Right lung (tissue), 10 donors: ENCODE measurements at places on chromosomes 2 and 18. TPM values are rescaled to one million over a fixed set of nuclear protein-coding genes. Genes with fewer than 3 reads are reported as not detected.

Gene CNTNAP5
- polyA plus RNA-seq = not detected

- DNase-seq = no peak
These were observed 101.2 kb downstream of the KCTD18 start for GRCh38 chr2:200408428-200409316.

DNA sequence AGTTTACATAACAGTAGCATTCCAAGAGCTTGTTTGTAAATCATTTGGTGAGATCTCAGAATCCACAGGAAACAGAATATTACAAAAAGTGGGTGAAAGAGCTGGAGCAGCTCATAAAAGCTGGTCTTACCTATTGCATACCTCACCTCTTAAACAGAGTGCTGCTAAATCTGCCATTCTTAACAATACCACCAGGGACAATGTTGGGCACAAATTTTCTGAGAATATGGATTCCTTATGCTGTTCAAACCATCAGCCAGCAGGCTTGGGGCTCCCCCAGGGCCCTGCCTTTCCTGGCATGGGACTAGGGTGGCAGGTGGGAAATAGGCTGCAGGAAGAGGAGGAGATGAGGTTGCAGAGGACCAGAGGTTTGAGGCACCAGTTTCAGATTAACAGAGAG lies 55.6 kb downstream of the TGFA start:
- DNase-seq = no peak

- DNase-seq = no peak
These were observed 15.7 kb downstream of the ERMN start for GRCh38 chr2:157309878-157310277.

- DNase-seq = no peak
These were observed 66.8 kb upstream of the FOSL2 start for GRCh38 chr2:28325567-28326468.

DNA sequence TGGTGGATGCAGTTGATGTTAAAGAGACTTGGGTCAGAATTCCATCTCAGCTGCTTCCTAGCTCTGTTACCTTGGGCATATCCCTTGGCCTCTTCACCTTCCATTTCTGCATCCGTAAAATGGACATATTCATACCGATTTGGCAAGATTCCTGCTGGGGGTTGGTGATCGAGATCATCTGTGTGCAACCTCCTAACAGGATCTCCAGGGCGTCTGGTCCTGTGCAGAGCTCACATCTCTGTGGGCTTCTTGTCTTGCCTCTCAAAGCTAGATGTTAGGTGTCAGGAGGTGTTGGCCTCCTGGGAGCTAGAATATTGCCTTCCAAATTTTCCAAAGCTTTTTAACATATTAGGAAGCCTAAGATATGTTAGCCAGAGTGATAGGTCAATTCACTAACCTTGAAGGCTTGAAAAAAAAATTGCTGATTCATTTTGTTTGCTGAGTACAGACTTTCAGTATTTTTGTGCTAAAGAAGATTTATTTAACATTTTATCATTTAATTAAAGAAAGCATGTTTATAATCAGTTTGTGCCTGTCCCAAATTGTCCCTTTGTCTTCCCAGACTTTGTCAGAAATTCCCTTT lies 69.7 kb upstream of the ZNF516 start:
- DNase-seq = no peak
